ENCODE measurements at places on chromosomes 5 and 9.

DNA sequence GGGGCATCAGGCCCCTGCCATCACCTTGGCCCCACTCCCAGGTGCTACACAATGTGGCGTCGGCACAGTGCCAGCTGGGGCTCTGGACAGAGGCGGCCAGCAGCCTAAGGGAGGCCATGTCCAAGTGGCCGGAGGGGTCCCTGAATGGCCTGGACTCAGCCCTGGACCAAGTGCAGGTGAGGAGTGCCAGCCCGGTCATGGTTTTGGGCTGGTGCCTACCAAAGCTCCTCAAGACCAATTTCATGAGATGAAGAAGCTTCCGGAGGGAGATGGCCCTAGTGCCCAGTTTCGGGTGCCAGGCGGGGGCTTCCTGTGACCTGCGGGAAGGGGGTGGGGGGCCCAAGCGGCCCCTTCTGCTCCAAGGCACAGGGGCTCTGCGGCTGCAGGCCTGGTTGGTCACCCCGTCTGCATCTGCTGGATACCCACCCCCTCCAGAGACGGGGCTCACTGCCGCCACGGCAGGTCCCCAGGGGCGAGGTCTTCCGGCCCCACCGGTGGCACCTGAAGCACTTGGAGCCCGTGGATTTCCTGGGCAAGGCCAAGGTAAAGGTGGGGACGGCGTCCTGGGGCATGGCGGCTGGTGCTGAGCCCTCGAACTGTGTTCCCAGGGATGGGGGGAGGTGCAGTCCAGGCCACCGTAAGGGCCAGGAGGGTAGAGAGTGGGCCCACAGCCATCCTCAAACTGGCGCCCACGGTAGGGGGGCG lies 5.8 kb downstream of the NOXA1 start:
- DNase-seq, result no peak

DNA sequence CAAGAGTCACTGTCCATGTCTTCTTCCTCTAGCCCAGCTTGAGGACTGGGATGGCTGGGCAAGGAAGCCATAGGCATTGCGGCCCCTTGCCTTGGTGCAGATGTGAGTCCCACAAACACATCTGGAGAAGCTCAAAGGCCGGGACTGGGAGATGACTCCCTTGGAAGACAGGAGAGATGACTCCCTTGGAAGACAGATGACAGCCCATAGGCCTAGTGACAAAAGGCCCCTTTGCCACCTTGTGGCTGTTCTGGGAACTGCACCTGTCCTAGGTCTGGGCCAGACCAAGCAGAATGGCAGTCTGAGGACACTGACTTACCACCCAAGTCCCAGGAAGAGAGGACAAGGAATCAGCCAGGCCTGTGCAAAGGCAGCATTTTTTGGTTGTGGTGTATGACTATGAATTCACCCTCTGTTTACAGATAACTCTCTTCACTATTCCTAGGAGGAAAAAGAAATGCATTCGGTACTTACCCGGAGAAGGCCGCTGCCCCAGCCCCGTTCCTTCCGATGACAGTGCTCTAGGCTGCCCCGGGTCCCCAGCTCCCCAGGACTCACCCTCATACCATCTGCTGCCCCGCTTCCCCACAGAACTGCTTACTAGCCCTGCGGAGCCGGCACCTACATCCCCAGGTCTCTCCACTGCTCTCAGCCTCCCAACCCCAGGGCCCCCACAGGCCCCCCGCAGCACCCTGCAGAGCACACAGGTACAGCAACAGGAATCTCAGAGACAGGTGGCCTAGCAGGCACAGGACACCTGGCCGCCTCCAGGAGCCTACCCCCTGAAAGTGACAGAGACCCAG lies 30.8 kb downstream of the SKP1 start:
- DNase-seq, result peak; percentile 28

DNA sequence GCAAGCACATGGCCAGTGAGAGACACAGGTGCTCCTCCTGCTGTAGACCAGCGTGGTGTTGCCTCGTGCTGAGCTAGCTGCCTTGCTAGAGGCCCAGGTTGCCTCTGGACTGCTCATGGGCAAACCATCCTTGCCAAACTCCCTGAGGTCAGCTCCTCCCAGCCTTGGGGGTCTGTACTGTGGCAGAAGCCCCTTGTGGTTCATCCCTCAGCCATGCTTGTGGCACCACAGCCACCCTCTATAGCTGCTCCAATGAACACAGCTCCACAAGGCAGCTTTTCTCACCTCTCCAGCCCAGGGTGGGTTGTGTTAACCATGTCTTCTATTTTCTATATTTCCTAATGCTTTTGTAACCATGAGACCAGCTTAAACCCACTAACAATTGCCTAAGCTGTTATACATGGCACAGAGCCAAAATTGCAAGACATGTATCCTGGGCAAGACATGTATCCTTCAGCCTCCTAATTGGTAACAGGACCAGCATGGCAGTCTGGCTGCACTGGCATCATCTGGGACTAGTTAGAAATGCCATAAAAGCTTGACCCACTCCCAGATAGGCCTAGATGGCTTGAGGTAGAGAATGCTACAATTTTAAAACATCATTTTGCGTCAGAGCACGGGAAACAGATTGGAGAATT lies 183.1 kb upstream of the S1PR3 start:
- DNase-seq, result no peak

DNA sequence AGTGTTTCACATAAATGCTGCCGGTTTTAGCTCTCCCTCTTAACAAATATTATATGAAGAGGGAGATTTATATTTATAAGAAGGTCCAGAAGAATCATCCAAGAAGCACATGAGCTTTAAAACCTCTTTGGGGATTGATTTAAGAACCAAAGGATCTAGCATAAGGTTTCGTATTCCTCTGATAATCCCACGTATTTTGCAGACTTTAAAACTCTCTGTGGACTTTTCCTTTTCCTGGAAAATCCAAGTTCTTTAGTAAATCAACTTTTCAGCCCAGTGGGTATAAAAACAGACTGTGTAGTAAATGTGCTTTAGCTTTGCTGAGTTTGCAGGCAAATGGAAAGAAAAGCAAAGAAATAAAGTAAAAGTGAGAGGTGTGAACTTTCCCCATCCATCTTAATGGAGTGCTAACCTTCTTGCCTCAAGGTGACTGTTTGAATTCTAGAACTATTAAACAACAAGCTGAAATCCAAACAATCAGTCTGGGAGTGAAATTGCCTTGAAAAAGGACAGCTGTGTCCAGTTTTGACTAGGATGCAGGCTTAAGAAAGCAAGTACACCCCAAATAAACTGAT lies 363.4 kb upstream of the SLC24A2 start:
- DNase-seq, result no peak

DNA sequence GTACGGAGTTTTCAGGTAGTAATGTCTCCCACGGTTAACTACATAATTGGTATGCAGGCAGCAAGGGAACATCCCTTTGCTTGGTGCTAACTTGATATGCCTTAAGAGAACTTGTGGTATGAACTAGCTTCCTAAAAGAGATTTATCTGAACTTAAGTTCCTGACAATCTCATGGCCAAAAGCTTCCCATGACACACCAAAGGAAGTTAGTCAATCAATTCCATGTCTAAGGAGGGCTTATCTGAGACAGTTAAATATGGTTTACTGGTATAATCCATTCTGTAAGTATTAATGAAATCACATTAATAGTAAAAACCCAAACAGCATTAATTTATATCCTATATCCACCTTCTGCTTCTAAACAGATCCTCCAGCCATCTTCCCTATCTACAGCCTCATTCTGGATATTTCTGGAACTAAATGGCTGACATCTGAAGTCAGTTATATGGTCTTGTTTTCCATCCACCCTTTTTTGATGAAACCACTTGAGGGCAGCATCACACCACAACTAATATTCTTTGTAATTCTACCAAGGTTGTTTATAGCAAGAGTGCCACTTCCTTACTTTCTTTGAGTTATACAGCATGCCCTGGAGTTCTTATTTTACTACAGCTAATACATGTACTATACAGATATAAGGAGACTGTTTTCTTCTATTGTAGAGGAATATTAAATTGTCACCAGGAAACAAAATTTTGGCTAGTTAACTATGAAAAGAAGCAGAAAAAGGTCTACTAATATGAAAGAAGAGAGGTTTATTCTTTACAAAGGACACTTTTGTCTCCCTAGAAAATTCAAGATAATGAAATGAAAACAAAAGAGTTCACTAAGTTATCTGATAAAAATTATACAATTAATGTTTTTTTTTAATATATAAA lies 34.7 kb downstream of the SHOC1 start:
- peak; percentile 67 for DNase-seq

GRCh38 chr5:145465474-145466263 lies 369.5 kb downstream of the PRELID2 start:
- no peak for DNase-seq

DNA sequence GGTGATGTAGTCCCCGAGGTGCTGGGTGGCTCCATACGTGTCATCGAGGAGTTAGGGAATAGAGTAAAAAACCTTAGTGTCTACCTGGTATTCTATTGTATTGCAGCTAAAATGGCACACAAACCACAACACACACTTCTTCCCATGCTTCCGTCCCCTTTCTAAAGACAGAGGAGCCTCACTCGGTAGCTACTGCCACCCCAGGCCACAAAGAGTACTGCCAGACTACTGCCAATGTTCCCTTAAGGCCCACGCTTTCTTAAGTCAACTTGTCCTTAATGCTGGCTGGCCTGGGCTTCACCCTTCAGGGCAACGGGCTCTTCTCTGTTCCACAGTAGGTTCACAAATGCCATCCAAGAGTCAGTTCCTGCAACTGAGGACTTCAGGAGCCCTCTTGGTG lies 673.0 kb downstream of the ELAVL2 start:
- DNase-seq, result no peak

DNA sequence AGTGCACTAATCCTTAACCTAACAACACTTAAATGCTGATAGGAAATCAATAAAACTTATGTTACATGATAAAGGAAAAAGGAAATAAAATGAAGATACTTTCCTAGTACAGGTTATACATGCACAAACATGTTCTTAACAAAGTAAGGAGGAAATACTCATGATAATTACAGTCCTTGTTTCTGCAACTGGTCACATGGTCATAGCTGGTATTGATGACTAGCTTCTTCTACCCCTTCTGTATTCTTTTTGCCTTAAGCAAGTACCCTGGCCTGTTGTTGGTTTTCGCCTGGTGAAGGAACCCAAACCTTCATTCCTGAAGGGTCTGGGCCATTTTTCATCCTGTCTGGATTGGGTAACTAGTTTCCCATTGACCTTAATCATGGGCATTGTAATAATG lies 93.7 kb upstream of the FBN2 start:
- no peak for DNase-seq

GRCh38 chr9:135827866-135828580 lies 79.3 kb downstream of the CAMSAP1 start:
- no peak for DNase-seq
